ENCODE measurements at places on chromosomes 3 and 15.

DNA sequence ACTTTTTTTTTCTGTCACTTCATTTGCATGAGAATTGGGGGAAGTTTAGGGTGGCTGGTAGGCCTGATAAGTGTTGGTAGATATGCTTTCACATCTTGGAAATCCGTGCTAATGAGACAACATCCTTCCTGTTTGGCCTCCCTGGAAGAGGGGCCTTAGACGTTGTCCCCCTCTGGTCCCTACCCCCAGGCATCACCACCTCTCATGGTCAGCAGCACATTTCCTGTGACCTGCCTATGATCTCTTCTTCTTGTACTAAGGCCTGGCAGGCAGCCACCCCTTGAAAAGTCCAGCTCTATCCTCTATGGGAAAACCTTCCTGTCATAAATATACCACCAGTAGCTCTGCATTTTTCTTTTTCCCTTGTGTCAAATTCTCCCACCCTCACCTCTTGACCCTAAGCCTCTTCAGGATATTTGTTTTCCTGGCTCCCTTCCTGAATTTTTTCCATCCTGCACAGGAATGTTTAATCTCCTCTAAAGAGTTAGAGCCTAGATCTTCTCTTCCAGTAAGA, 107.8 kb downstream of the SNRK start:
- no peak for DNase-seq

DNA sequence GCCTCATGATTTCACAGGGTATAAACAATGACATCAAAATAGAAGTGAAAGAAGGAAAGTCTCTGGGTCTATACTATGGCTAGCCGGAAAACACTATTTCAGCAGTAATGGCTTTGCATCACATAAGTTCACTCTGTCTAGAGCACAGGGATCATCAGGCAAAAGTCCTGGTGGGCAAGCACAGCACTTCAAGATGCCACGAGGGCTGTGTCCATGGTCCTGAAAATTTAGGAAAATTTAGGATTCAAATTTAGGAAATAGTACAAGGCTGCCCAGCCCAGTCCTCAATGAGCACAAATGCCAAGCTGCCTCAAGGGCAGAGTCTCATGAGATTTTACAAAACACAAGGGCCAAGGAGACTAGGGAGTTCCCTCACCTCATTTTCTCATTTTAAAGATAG, 54.1 kb downstream of the RORA start:
- no peak for DNase-seq

DNA sequence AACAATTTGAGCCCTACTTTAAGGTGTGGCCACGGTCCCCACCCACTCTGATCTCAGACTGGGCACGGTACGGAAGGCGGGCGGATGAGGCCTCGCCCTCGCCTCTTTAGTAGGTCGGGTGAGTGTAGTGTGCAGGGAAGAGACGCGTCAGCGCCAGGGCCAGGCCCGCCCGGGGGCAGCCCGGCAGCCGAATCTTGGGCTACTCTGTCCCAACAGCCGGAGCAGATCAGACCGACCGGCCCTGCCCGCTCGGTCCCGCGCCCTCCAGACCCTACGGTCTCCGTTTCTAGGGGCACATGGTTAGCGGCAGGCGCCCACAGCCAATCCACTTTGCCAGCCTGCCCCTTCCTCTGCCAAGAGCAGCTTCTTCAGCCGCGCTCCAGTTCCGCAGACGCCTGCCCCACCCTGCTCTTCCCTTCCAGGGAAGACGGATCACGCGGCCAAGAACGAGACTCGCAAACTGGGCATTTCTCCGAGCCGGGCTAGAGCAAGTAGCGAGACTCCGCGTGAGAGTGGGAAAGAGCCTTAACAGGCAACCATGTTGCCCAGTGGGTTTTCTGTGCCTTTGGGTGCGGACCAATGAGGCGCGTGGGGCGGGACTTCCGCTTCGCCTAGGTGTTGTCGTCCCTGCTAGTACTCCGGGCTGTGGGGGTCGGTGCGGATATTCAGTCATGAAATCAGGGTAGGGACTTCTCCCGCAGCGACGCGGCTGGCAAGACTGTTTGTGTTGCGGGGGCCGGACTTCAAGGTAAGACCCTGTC, at the start of gene RNF13:
TSS of gene RNF13 (plus strand) at position 610 of the 761 bp plus-strand sequence. CDS start 32,812 bp downstream, outside the sequence.
- DNase-seq, result peak; percentile 84

- DNase-seq, result peak; percentile 24
Measured at GRCh38 chr3:184261270-184261853, at the start of gene CAMK2N2. TSS of gene CAMK2N2 (minus strand) at chr3:184261553. CDS start at chr3:184261285, 268 bp downstream.

- DNase-seq, result no peak
Measured at GRCh38 chr15:86556396-86557017, 476.8 kb downstream of the AGBL1 start.

- DNase-seq, result no peak
Measured at GRCh38 chr3:129021140-129021551, 20.0 kb downstream of the EFCC1 start.

- no peak for DNase-seq
Measured at GRCh38 chr3:134448664-134449063, 37.1 kb downstream of the ANAPC13 start.

- DNase-seq, result no peak
Measured at GRCh38 chr3:133040696-133041523, 2.7 kb downstream of the TMEM108 start.

GRCh38 chr3:178711753-178712152, 175.5 kb downstream of the KCNMB2 start:
- DNase-seq, result no peak

DNA sequence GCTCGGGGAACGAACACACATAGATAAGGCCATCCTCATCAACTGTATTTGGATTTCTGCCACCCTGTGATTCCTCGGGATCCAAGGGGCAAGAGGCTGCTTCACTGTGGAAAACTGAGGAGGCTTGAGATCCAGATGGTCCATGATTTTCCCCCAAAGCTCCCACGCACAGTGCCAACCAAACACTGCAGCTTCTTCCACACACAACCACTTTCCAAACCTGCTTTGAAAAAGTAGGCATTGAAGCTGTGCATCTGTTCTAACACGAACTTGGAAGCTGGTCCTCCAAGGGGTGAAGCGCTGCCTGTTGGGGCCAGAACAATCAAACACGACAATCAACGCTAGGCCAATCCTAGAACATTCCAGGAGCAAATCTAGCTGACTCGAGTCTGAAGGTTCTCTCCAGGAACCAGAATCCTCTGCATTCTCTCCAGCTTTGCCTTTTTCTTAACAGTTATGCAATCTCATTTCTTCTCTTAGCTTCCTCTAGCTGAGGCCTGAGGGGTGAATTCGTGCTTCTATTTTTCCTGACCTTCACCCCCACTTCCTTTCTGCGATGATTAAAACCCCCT, 104.4 kb downstream of the LRRK1 start:
- no peak for DNase-seq

DNA sequence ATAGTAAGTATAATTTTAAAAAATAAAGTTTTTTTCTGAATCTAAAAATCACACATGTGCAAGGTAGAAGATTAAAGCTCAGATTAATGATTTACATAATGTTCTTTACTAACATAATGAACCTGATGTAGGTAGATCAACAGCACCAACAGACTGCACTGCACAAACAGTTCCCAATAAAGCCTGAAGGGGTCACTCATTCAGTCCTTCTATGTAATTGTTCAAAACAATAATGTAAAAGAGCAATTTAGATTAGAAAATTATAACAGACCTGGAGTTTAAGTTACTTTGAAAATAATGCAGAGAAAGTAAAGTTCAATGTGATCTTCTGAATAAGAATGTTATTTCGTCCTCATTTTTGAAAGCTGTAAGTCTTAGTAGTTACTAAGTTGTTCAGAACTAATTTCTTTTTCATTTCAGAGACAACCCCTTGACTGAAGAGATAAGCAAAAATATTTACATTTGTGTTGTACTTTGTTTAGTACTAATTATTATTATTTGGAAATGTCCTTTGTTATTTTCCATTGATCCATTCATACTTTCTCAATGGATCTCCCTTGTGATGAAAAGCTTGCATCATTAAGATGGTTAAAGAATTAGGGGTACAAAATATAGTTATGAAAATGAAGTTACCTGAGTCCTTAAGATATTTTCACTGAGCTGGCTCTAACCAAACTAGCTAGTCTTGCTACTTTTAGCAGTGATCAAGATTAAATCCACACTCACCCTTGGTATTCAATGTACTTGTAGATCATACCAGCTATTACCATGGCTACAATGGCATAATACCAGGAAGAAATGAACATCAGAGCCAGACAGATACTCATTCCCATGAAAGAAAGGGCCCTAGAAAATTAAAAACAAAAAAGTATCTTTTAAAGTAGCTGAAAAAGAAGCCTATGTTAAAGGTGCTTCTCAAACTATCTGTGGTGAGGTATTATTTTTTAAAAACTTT, 16.8 kb downstream of the EMC4 start:
- DNase-seq, result no peak

DNA sequence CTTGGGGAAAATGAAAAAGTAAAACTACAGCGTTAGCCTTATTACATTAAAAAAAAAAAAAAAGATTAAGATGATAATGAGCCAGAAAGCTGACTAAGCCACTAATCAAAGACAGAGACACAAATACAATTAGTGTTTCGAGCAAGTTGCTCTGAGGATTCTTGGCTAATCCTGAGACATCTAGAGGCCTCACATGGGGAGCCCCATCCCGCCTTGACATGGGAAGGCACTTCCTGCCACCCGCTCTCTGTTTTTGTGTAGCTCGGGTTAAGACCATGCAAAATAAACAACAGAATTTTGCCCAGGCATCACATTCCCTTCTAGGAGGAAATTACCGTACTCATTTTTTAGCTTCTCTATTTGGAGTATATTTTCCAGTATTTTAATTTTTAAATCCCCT, 15.3 kb downstream of the HESX1 start:
- no peak for DNase-seq

DNA sequence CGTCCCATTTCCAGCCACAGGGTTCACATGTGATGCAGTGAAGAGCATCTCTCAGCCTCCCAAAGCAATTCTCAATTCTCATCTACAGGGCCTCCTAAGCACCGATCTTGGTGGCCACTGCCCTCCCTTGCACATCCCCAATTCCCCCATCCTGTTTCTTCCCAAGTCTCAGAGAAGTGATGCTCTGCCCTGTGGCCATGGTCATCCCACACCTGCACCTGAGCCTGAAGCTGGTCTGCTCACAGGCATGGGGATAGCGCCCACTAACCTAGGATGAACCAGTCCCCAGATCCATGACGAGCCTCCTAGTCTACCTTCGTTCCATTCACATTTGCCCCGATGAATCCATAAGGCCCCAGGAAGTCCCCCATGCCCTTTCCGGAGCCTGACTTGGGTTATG, 201.5 kb downstream of the UACA start:
- no peak for DNase-seq

DNA sequence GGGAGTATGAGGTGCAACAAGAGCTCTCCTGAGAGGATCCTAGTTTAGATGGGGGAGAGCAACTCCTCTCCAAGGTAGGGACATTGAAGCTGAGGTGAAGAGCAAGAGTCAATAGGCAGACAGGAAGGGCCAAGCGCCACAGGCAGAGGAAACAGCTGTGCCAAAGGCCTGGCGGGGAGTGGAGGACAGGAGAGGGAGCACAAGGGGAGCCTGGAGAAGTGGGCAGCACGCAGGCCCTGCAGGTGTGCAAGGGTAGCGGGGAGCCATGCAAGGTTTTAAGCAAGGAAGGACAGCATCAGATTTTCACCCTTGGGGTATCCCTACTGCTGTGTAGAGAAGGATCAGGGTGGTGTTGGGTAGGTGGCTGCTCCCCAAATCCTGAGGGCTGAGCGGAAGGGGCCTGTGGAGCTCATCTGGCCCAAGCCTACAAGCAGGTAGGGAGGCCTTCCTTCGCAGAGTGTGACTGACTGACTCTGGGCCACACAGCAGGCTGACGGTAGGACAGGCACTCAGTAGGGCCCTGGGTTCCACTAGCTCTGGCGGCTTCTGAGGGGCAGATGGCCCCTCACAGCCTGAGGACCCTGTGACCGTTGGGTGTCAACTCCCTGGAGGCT, 13.3 kb downstream of the CHST13 start:
- DNase-seq, result no peak

All from activated CD4-positive, alpha-beta T cell treated with anti-CD3 and anti-CD28 coated beads for 1 hour (primary cell).